ENCODE measurements at places on chromosomes 11 and 22. TPM values are rescaled to one million over a fixed set of nuclear protein-coding genes. Genes with fewer than 3 reads are reported as not detected.

Gene GAL3ST1
- total RNA-seq, result 0.19 TPM

Gene PRAME
- total RNA-seq, result 0.15 TPM

Gene SCUBE2
- total RNA-seq, result 0.76 TPM

Gene SLC5A4
- 2.7 TPM for total RNA-seq

Gene SCGB1D1
- not detected for total RNA-seq

Gene OR52H1
- total RNA-seq, result not detected

All from glomerular endothelial cell (primary cell).